Panc1 (cell line): ENCODE measurements at places on chromosomes 6 and 20. TPM values are rescaled to one million over a fixed set of nuclear protein-coding genes. Genes with fewer than 3 reads are reported as not detected.
A peak's percentile ranks its signal among the peaks of the same experiment; 100 is the strongest.

DNA sequence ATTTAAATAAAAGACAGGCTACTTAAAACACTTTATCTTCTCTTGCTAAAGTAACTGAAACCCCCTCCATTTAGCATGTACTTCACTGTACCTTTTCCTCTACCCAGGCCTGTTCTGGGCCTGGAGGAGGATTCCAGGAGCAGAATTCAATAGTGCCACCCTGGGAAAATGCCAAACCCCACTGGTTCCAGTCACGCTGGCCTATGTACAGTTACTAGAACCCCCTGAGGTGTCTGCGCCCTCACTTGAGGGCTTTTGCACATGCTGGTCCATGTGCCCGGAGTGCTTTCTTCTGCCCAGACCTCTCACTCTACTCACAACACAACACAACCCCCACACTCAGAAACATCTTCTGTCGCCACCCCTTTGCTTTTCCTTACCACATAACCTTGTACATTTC lies 45.5 kb downstream of the TRAM2 start:
- no peak for DNase-seq
- peaks cover 2% of the 10 kb centered on the region; the same call in 1 of the 2 replicates for H3K36me3 ChIP-seq
- H3K4me1 ChIP-seq = peaks cover 2% of the 10 kb centered on the region; the same call in 1 of the 2 replicates
- H3K27me3 ChIP-seq = no peaks in the 10 kb centered on the region
- H3K27ac ChIP-seq = peak overlapping the region; percentile 59; the same call in 1 of the 2 replicates
- H3K4me3 ChIP-seq = no peak overlapping the region

Gene SUMO4
- 1.1 TPM for total RNA-seq

Gene PARD6B
- total RNA-seq = 132 TPM

- no peak overlapping the region for H3K4me3 ChIP-seq
- H3K36me3 ChIP-seq = no peaks in the 10 kb centered on the region
- no peak for DNase-seq
- H3K27ac ChIP-seq = no peak overlapping the region; the same call in 1 of the 2 replicates
- H3K4me1 ChIP-seq = peaks cover 23% of the 10 kb centered on the region
- no peaks in the 10 kb centered on the region for H3K27me3 ChIP-seq
Observed at GRCh38 chr20:25067102-25067987, 9.4 kb upstream of the ACSS1 start.

DNA sequence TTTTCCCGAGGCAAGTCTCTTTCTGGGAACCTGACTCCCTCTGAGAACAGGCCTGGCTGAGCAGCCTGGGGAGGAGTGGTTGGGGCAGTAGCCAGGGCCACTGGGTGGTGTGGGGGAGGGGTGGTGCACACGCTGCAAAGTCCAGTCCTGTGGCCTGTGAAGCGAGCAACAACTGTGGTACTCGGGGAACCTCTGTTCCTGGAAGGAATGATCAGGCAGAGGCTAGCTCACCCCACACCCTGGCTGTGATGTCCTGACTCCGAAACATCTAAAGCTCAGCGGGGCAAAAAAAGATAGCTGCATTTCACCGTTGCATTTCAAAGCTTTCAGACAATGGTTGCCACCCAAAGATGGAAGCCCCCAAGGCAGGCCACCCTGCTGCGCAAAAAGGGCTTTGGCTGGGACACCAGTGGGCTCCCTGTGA lies 25.5 kb downstream of the PCK1 start:
- H3K27me3 ChIP-seq = 0 out of 2 replicates have a peak, but pooled peaks cover 3% of the 10 kb centered on the region
- DNase-seq = no peak
- H3K4me1 ChIP-seq = peaks cover 5% of the 10 kb centered on the region

DNA sequence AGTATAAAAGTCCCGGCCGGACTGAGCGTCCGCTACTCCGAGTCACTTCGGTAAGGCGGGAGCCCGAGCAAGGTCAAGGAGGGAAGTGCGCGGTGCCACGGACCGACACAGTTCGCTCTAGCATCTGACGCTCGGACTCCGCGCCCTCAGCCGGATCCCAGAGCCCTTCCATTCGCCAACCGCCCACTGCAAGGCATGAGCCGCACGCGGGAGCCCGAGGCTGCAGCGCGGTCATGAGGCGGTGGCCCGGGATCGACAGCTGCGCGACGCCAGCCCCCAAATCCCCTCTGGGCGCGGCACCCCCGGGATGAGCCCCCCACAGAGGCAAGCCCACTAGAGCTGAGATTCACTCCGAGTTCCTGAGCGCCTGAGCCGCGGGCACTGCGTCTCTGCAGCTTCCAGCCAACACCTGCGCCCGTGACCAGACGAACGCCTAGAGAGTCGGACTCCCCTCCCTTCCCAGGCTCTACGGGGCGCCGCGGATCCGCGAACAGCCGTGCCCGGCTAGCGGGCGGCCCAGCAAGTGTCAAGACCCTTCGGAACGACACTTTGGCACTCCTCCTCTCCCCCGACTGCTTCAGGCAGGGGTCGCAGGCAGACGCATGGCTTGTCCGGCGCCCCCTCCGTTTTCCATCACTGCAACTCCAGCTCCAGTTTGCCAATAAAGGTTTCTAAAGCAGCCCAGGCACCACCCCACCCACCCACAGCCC lies 725 bp upstream of the ISM1 start:
- H3K36me3 ChIP-seq = no peaks in the 10 kb centered on the region
- peak overlapping the region; percentile 30 for H3K4me3 ChIP-seq
- no peaks in the 10 kb centered on the region for H3K4me1 ChIP-seq
- H3K27ac ChIP-seq = no peak overlapping the region
- peaks cover 30% of the 10 kb centered on the region for H3K27me3 ChIP-seq
- DNase-seq = no peak

DNA sequence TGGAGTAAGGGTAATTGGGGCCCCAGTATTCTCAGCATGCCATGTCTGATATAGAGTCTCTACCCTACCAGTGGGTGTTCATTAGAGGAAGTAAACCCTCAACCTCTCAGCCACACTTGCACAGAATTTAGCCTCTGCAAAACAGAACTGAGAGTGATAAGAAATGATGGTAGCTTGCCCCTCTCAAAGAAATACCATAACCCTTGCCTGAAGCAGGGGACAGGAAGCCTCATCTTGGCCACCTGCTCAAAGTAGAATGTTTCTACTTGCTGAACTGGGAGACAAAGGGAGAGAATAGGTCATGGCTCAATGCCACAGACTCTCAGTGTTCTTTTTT lies 33.7 kb downstream of the SPTLC3 start:
- no peaks in the 10 kb centered on the region for H3K27me3 ChIP-seq
- H3K36me3 ChIP-seq = no peaks in the 10 kb centered on the region
- no peak overlapping the region for H3K4me3 ChIP-seq

- no peaks in the 10 kb centered on the region for H3K36me3 ChIP-seq
- no peak overlapping the region for H3K4me3 ChIP-seq
- DNase-seq = peak; percentile 76
Observed at GRCh38 chr6:110509617-110510241, 33.3 kb upstream of the SLC22A16 start.

- no peak overlapping the region for H3K4me3 ChIP-seq
- DNase-seq = no peak
- H3K27me3 ChIP-seq = no peaks in the 10 kb centered on the region
- H3K27ac ChIP-seq = no peak overlapping the region
- H3K36me3 ChIP-seq = no peaks in the 10 kb centered on the region
- H3K4me1 ChIP-seq = no peaks in the 10 kb centered on the region
Observed at GRCh38 chr20:7348253-7348652, 580.8 kb downstream of the BMP2 start.

DNA sequence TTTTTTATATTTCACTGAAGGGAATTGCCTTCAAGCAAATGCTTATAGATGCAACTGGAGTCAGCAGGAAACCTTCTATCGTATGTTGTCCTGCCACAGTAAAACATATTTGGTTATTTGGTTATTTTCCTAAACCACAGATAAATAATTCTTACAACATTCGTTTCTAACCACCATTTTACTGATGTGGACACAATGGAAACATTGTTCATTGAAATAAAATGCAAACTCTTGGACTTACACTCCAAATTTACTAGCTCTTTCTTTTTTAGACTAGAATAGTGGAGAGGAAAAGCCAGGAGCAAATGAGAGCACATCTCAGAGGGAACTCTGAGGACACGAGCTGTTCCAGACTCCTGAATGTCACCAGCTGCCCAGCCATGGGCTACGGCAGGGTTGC lies 114.8 kb downstream of the RPS12 start:
- H3K27me3 ChIP-seq = no peaks in the 10 kb centered on the region
- H3K4me3 ChIP-seq = no peak overlapping the region
- no peaks in the 10 kb centered on the region for H3K4me1 ChIP-seq
